ENCODE measurements at places on chromosomes 13 and 19.

- DNase-seq = peak; percentile 17
These were observed 122.4 kb downstream of the TRPC4 start for GRCh38 chr13:37747071-37747612.

DNA sequence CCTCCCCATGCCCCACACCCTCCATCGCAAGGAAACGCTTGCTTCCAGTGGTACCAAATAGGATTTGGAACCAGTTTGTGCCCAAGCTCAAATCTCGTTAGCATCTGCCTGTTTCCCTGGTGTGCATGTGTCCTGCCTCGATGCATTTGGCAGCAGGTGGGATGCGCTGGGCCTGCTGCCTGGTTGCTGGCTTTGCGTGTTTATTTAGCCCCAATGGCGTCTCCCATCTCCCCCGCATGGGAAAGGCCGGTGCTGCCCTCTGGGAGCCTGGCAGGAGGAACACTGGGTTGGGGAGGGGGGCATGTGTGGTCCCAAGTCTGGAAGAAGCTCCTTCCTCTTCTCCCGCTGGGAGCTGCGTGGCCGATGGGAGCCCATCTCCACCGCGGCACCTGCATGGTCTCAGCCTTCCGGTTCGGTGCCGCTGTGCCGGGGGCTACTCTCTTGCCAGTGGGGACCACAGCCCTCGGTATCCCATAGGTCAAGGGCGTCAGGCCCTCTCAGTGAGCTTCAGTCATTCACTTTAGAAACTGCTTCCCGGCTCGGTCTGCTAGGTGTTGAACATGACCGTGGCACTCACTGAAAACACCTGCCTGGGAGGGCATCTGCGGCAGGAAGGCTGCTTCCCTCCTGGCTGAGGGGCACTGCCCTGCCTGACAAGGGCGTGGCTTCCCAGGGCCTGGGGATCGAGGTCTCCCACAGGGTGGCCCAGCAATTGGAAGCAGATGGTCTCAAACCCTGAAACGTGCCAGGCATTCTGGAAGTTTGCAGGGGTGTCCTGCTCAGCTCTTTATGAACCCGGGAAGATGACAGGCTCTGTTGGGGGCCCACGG is 11.8 kb upstream of the F7 start:
- DNase-seq = no peak

DNA sequence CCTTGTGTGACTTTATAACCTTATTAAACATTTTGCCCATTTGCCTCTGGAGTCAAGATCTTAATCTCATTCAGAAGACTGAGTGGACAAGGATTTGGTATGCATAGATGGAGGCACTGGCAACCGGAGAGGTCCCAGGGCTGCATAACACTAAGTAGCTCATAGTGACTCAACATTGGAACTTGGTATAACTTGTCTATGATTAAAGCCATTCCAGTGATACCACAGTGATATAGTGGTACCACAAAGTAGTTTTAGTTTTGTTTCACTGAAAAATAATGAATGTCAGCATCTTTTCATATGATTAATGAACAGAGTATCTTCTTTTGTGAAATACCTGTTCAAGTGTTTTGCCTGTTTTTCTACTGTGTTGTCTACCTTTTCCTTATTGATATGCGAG is 26.4 kb downstream of the CDK8 start:
- DNase-seq = peak; percentile 79

GRCh38 chr19:2041683-2042484 is 9.2 kb downstream of the MKNK2 start:
- peak; percentile 95 for DNase-seq

GRCh38 chr19:44611812-44612295 is 1.5 kb upstream of the IGSF23 start:
- no peak for DNase-seq

GRCh38 chr13:106348075-106348840 is 187.2 kb downstream of the EFNB2 start:
- DNase-seq = peak; percentile 34
